ENCODE measurements at places on chromosomes 4 and X.

DNA sequence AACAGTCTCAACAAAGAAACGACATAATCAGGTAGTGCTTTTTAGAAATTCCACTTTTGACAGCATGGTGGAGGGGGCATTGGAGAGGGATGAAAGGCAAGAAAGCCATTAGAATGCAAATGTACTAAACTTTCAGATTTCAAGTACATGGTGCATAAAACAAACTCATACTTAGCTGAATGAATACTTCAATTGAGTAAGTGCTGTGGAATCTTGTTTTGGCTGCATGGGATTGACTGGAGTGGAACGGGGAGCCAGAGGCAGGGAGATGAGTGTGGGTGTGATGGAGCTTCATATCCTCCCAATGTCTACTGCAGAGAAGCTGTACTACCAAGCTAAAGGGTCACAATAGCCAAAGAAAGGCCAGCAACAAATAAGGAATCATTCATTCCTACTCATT is 52.4 kb downstream of the USP46 start:
- DNase-seq: no peak

- DNase-seq: no peak
These were observed 763.0 kb downstream of the DMD start for GRCh38 chrX:32448320-32448719.

- no peak for DNase-seq
These were observed 20.0 kb upstream of the CAMK2D start for GRCh38 chr4:113781439-113782040.

GRCh38 chr4:5164221-5164912 is 113.1 kb downstream of the STK32B start:
- DNase-seq: no peak

- DNase-seq: no peak
These were observed 57.9 kb upstream of the TEX13D start for GRCh38 chrX:124274438-124275181.

GRCh38 chr4:108744307-108744706 is 18.5 kb downstream of the ETNPPL start:
- no peak for DNase-seq

- DNase-seq: peak; percentile 70
These were observed 11.2 kb upstream of the CCNQ start for GRCh38 chrX:153609917-153610835.

- DNase-seq: no peak
These were observed 51.4 kb upstream of the EMCN start for GRCh38 chr4:100569196-100569595.

DNA sequence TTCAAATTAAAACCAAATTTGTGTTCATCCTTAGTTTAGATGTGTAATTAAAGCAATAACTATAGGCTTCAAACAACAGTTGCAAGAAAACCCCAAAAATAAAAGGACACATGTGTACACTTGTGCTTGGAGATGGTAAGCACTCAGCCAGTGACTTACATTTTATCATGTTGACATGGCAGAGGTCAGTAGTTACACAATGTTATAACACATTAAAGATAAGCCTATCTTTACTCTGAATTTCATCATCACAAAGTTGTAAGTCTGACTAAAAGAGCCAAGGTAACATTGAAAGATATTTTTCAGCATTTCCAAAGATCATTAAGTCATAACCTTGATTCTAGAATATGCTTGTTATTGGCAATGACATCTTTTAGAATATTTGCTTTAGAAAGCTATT is 98.5 kb upstream of the PNPLA4 start:
- DNase-seq: no peak

GRCh38 chr4:164312671-164313070 is 441.3 kb upstream of the SMIM31 start:
- DNase-seq: no peak

- DNase-seq: no peak
These were observed 676.7 kb upstream of the TENM3 start for GRCh38 chr4:181566490-181566889.

DNA sequence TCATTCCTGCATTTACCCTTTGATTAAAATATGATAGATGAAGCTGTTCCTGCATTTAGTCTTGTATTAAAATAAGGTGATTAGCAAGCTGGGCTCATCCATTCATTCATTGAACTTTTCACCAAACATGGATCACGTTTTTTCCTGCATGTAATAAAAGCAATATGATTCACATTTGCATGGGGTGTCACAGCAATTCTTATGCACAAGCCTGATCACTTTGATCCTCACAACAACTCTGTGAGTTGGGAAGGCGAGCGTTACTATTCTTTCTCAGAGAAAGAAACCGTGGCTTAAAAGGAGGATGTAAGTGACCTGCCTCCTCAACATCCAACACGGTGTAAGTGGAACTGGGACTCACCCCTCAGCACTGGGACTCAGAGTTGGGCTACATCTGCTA is 20.0 kb downstream of the CHRNA9 start:
- no peak for DNase-seq

GRCh38 chr4:184851200-184851541 is 25.4 kb upstream of the ACSL1 start:
- no peak for DNase-seq

DNA sequence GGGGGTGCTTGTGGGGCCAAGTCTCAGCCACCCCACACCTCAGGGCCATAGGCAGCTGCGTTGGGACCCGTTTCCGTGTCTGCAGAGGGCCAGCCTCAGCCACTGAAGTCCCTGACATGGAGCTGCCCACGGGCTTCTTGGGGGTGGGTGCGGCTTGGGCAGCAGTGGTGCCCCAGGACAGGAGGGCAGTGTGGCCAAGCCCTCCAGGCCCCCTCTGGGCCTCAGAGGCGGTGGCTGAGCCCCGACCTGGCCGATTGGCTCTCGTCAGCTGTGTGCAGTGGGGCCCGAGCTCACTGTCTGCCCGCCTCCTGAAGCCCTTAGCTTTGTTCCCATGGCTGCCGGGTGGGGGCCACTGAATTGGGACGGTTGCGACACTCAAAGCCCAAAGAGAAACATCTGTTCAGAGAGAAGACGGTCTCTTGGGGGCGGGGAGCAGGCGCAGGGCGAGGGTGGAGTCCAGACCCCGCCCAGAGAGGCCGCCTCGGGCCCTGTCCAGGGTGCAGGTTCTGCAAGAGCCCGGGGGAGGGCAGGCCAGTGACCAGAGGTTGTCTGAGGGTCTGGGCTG is 9.1 kb downstream of the FGFR3 start:
- no peak for DNase-seq

DNA sequence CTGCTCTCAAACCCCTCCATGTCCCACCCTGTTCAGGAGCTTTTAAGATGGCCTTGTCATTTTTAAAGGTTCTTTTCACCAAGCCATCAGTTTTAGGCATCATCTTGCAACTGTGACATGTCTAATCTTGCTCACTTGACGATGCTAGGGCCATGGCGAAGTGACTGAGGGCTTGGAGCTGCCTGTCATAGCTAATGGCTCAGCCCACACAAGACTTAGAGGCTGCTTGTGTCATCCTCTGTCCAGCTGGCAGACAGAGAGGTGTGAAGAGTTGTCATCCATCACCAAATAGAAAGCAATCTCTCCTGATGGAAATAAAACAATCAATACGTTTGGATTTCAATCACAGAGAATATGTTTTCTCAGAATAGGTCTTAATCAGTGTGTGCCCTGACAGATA is 194.9 kb downstream of the HS6ST2 start:
- DNase-seq: no peak

DNA sequence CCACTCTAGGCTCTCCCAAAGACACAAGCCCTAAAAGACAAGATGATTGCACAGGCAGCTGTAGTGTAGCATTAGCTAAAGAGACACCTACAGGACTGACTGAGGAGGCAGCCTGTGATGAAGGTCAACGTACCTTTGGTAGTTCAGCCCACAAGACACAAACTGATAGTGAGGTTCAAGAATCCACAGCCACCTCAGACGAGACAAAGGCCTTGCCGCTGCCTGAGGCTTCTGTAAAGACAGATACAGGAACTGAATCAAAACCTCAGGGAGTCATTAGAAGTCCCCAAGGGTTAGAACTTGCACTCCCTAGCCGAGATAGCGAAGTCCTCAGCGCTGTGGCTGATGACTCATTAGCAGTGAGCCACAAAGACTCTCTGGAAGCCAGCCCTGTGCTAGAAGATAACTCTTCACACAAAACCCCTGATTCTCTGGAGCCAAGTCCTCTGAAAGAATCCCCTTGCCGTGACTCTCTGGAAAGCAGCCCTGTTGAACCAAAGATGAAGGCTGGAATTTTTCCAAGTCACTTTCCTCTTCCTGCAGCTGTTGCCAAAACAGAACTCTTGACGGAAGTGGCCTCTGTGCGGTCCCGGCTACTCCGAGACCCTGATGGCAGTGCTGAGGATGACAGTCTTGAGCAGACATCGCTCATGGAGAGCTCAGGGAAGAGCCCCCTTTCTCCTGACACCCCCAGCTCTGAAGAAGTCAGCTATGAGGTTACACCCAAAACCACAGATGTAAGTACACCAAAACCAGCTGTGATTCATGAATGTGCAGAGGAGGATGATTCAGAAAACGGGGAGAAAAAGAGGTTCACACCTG is 306.3 kb downstream of the ANK2 start:
- peak; percentile 67 for DNase-seq
